ENCODE measurements at places on chromosomes 12 and 14. TPM values are rescaled to one million over a fixed set of nuclear protein-coding genes. Genes with fewer than 3 reads are reported as not detected.

BLOC1S1 gene
- total RNA-seq = 47.4 TPM

DNA sequence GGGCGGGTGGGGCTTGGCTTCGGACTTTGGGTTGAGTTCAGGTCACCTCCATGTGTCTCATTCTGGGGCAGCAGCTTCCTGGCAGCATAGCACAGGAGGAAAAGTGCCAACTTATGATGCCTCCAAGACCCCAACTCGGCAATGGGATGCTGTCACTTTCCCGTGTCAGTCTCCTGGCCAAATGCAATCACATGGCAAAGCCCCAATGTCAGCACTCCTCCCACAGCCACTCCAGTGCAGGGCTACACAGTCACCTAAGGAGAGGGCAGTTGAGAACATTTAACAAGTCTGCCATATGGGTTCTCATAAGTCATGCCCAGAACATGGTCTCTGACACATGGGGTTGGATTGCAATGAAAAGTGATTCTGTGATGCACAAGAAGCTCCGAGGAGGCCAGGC lies 26.7 kb downstream of the ELK3 start:
- DNase-seq = no peak

DNA sequence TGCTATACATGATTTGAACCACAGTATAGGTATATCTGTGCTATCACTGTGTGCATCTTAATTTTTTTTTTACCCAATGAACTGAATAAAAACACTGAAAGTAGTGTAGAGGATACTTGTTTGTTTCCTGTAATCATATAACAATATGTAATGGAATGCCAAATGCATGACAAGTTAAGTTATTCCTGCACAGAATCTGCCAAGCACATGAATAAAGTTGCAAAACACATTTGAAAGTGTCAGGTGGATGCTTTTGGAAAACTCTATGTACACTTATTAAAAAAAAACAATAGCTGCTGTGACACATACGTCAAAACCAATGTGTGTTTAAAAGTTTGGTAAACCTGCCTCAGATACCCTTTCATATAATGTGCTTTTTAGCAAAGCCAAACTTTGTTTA lies 1638.1 kb upstream of the SEL1L start:
- DNase-seq = no peak

DNA sequence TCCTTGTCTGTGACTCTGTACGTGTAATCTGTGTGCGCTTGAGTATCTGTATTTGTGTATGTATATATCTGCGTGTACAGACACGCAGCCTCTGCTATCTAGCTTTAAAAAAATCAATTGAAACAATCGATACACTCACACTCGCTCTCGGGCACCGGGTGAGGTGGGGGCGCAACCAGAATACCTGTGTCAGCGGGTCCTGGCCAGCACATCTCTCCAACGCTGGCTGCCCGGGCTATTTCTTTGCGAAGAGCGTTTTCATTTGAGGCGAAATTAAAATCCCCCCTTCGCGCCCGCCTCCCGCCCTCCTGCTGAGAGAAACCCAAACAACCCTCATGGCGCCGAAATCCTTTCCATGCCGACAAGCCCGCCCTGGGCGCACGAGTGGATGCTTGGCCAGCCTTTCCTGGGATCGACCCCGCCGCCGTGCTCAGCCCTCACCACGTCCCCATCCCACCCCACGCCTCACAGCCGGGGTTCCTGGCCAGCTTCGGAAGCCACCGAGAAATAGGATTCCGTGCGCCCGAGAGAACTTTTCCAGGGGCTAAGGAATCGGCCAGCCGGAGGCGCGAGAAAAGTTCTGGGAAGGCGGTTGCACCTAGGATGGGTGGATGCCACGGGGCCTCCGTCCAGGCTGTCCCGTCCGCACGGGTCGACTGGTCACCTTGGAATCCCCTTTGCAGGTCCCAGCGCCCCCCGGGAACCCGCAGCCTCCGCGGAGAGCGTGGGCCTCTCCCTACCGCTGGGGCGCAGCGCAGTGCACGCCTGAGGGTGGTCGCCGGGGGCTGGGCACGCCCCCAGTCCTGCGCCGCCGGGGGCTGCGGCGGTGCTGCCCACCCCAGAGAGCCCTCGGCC lies 1.0 kb downstream of the ZDHHC22 start:
- no peak for DNase-seq

GRCh38 chr14:77037938-77038568 lies 9.5 kb upstream of the IRF2BPL start:
- DNase-seq = no peak

GALNT8 gene
- total RNA-seq = 2.7 TPM

GRCh38 chr14:22646570-22647254 lies 2.6 kb upstream of the OR6J1 start:
- DNase-seq = no peak

GRCh38 chr12:114817571-114818425 lies 133.8 kb upstream of the TBX3 start:
- DNase-seq = no peak

SERPINA12 gene
- total RNA-seq = 16.9 TPM

PAPLN gene
- total RNA-seq = 10.9 TPM

- DNase-seq = no peak
Measured at GRCh38 chr12:24172031-24172772, 222.7 kb upstream of the SOX5 start.

DNA sequence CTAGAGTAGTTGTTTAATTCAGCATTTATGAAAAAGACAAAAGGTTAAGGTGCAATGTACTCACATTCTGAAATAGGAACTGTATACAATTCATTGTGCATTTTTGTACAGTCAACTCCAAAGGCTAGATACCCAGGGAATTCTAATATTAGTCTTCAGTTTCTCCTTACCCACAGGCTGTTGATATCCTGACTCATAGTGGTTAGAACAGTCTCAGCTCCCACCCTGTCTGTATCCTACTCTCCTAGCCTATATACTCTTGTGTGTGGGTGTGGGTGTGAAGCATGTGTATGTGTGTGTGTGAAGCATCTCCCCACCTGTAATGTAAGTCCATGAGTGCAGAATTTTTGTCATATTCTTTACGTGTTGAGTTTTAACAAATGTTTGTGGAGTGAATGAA lies 229.5 kb downstream of the NAV3 start:
- DNase-seq = no peak

- DNase-seq = no peak
Measured at GRCh38 chr14:67610491-67610890, 9.2 kb upstream of the ARG2 start.

DNA sequence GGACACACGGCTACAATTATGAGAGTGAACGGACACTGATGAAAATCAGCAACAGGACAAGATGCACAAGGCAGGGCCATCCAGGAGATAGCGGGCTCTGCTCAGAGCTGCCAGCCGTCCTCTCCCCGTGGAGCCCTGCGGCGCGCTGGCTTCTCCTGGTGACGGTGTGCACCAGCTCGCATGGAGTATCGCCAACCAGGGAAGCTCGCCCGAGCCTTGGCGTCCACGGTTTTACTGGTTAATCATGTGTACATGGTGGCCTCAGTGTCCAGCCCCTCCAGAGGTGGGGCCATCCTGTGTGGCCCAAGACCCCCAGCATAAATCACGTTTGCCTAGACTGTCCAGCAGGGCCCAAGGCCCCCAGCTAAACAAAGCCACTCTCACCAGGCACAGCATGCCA lies 31.2 kb upstream of the DYNC1H1 start:
- DNase-seq = no peak

DPF3 gene
- total RNA-seq = 0.89 TPM

DNA sequence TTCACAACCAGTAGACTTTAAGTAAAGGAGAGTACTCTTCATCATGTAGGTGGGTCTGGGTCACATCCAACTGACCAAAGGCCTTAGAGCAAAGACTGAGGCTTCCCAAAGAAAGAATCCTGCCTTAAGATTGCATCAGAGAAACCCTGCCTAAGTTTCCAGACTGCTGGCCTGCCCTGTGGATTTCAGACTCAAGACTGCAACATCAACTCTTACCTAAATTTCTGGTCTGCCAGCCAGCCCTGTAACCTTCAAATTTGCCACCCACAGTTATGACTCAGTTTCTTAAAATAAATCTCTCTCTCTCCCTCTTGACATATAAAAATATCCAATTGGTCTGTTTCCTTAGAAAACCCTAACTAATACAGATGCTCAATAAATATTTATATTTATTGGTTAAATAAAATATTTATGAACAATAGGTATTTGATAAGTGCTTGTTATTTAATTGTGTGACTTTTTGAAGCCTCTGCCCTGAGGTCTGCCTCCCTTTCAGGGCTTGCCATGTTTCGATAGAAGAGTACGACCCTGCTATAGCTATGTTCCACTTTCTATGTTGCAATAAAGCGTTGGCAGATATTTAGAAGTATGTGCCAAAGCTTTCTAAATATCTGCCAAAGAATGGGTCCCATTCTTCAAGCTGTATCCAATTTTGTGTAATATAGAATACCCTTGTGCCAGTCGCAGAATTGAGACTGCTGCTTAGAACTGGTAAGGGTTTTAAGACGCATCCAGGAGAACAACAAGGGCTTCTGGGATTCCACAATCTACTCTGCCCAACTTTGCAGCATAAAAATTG lies 65.7 kb downstream of the TMEM30B start:
- DNase-seq = no peak

DNA sequence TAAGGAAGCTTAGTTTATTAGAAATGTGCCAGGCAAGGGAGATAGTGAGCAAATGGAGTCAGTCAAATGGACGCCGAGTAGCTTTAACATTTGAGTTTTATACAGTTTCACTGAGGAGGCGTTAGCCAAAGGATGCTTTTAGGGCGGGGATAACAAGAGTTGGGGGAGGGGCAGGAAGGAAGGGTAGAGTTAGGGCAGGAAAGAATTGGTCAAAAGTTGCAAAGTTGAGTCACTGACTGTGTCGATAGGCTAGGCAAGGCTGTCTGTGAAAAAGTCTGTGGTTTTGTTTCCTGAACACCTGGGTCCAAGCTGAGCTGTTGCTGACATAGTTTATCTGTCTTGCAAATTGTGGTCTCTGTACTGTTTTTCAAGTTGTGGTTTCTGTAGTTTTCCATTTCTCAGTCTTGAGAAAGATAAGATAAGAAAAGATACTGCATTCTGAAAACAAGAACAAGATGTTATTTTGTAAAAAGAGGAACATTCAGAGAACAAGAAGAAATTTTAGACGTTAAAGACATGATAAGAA lies 62.6 kb upstream of the RESF1 start:
- DNase-seq = no peak

DNA sequence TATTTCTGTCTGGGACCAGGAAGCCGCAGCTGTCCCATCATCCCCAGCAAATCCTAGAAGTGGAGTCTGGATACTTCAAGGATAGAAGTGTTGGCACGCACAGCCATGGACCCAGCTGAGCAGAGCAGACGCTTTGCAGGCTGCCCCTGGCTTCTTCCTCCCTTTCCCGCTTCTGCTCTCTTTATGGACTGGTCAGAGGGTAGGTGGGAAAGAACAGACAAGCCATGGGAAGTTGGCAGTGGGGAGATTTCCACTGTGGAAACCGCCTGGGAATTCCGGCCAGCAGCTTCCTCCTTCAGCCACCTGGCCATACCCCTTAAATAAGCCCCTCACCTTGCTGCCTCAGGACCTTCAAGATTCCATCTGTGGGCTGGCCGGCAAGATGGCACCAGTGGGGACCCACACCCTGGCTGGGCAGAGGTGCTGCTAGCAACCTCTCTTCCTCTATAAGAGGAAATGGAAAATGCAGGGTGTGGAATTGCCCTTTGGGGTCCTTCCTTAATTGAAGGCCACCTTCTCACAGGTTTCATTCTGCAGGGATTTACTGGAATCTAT lies 20.6 kb downstream of the OTUB2 start:
- DNase-seq = no peak

DNA sequence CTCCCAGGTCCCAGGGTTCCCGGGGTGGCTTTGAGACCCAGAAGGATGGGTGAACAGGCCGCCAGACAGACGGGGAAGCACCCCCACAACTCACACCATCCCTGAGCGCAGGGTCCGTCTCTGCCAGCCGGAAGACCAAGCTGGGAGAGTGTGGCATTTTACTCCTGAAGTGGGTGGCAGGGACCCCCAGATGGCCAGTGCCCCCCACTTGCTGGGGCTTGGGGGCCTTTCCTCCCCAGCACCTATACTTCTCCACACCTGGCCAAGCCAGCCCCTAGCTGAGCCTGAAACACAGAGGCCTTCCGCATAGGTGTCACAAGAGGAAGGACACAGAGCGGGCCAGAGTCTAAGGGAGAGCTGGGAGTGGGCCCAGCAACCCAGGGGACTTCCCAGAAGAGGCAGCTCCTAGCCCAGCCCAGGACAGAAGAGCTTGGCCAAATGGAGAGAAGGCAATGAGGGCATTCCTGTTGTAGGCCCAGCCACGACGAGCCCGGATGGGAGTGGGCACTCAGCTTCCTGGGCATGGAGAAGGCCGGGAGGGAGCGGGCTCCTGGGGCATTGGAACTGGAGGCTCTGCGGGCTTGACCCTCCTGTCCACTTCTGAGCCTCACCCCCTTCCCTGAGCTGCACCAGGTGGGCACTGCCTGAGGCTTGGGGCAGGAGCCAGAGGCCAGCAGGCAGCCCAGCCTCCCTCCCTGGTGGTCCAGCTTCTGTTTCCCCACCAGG lies 3.3 kb downstream of the AHNAK2 start:
- DNase-seq = no peak

RERG gene
- total RNA-seq = 18.6 TPM

KRT7 gene
- total RNA-seq = 10.4 TPM

- no peak for DNase-seq
Measured at GRCh38 chr12:12384571-12385340, 27.9 kb downstream of the BORCS5 start.

DNA sequence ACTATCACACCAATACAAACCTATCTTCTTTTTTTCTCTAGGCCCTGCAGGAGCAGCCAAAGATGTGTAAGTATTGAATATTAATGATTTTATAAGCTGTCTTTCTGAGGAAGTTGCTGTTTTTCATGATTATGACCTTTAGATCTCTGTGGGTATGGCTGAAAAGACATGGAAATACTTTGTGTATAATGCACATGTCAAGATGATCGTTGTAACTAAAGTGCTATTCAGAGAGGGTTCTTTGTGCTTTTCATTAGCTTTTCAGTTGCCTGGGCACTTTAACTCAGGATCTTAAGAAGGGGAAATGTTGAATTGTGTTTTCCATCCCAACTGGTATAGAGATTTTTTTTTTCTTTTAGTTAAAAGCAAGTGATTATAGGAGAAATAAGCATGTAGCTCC lies 18.1 kb downstream of the C12orf75 start:
- no peak for DNase-seq

DNA sequence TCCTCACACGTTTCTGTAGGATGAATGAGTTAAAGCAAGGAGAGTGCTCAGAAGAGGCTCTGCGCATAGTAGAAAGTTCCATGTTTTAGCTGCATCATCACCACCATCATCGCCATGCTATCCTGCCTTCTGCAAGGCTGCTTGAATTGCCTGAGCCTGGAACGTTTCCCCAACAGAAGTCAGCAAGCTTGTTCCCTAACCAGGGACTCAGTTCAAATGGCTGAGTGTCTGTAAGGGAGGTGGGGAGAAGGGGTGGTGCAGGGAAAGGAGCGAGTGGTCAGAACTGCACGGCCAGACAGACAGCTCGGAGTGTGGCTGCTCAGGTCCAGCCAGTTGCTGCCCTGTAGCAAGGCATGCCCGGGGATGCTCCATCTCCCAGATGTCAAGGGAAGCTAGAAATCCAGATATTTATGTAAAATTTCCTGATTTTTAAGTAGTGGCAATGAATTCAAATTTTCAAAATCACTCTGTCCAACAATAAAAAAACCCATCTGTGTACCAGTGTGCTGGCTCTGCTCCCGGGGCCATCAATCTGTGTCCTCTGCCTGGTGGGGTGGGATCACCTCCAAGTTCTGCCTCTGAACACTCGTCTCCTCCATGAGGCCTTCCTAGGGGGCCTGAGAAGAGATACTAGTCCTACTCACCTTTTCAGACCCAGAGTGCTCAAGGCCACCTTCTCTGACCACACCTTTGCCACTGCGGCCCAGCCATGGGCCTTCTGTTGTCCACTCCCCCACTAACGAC lies 162.7 kb downstream of the FOXN3 start:
- DNase-seq = no peak

Measured in skin of body (tissue), 3 donors.